ENCODE measurements at places on chromosomes 7 and 10.

- DNase-seq, result no peak
These were observed 1004.9 kb downstream of the KCNMA1 start for GRCh38 chr10:76632767-76633051.

- DNase-seq, result peak; percentile 55
These were observed 89.3 kb downstream of the MKI67 start for GRCh38 chr10:128036746-128037543.

- no peak for DNase-seq
These were observed 212.4 kb upstream of the LRRTM3 start for GRCh38 chr10:66713387-66713786.

DNA sequence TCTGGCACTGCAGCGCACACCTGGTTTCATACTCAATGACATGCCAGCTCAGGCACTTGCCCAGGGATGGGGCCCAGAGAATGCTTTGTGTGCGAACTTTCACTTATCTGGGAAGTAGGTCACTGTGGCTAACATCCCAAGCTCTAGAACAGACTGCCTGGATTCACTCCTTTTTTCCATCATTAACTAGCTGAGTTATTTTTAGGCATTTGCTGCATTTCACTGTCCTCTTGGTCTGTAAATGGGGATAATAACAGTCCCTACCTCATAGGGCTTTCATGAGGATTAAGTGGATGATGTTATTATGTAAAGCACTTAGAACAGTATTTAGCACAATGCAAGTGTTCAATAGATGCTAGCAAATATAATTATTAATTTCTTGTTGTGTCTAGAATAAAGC, 98.7 kb upstream of the DOCK1 start:
- DNase-seq, result no peak

DNA sequence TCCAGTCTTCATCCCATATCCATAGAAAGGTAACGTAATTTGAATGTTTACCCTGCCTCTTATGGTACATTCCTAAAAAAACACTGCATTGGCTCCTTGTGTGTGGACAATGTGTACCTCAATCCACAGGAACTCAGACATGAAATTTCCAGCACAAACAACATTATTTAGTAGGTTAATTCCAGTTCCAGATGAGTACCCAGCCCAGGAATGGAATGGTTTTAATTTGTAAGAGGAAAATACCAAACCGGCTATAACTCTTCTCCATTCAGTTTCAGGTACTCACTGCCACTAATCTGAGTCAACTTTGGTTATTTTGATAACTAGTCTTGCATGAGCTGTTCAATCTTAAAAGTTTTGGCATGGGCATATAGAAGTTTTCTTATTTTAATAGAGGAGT, 39.0 kb downstream of the TFPI2 start:
- DNase-seq, result peak; percentile 9

- no peak for DNase-seq
These were observed 25.1 kb downstream of the ICA1 start for GRCh38 chr7:8236780-8237407.

DNA sequence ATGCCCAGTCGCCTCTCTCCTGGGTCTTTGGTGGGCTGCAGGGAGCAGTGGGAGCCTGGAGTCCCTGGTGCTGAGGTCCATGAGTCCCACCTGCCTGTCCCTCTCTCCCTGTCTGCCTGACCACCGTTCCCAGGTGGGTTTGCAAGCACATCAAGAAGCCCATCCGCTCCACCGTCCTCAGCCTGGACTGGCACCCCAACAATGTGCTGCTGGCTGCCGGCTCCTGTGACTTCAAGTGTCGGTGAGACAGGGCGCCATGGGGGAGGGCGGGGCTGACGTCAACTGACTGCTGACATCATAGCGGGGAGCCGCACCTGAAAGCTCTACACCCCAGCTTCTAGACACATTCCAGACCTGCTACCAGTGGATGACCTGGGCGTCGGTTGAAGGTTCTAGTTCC, 15.2 kb downstream of the ARPC1B start:
- DNase-seq, result no peak

Data from fibroblast of mammary gland (primary cell).